ENCODE measurements at places on chromosomes 7 and 10. TPM values are rescaled to one million over a fixed set of nuclear protein-coding genes. Genes with fewer than 3 reads are reported as not detected.

TMEM178B gene
- 0.74 TPM for total RNA-seq

- DNase-seq: no peak
Observed at GRCh38 chr7:19991936-19992335, 218.5 kb upstream of the TMEM196 start.

- no peak for DNase-seq
Observed at GRCh38 chr10:74871595-74872382, 45.4 kb downstream of the KAT6B start.

- no peak for DNase-seq
Observed at GRCh38 chr7:89738549-89738948, 415.7 kb upstream of the STEAP1 start.

DNA sequence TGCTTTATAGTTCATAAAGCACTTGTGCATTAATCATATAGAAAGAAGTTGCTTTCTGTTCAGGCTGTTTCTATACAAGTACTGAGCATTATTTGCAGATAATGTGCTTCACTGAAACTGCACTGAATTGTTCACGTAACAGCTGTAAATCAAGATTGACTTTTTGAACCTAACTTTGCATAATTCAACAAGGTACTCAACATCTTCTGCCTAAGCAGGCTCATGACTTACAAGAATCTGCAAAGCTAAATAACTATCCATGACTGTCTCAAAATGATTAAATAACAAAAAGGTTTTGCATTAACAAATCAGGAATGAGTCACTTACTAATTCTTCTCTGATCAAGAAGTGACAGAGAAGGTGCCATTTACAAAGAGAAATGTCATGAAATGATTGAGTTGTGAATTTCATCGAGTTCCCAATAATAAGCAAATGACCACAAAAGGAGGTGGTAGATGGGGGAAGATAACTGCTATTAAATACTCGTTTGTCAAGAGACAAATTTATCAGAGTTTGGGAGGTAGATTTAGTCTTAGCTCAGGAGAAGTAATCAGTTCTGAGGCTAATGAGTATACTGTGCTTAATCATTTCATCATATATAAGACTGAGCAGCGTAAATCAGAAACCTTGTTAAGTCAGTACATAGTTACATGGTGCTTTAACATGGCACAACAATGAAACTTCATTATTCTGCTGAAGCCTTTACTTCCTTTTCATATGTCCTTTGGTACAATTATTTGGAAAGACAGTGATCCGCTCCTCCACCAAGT, 161.3 kb upstream of the LRRN3 start:
- DNase-seq: no peak

DNA sequence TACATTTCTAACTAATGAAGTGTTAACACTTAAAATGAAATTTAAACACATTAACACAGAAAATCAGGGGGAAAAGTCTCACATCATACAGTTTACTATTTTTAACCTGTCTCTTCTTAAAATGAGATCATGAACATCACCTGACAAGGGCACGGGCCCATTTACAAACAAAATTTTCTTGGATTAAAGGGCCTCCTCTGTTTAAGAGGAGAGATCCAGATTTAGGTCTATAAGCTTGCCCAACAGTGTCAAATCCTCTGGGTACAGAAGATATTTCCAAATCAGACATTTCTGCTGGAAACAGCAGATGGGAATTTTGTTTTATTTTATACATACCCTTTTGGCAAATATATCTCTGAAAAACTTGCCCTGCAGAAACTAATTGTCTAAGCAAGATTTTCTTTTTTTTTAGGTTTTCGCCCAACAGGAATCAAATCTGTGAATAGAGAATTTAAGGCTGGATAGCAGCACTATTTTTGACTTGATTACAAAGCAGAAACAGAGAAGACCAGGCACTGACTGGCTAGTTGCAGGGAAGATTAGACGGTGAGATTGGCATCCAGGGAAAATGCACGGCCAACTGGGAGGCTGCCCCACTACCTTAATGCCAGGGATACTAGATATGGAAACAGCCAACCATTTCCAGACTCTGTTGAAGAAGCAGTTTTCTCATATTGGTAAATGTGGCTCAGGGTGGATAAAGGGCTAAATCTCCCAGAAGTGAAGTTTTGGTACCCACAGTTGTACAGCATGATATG, 173.4 kb downstream of the LRRN3 start:
- DNase-seq: no peak

GRCh38 chr7:101916041-101916800, 98.8 kb downstream of the CUX1 start:
- DNase-seq: no peak

- no peak for DNase-seq
Observed at GRCh38 chr10:110061687-110062086, 53.9 kb downstream of the ADD3 start.

GPR85 gene
- 1.1 TPM for total RNA-seq

TMEM196 gene
- 2.5 TPM for total RNA-seq

- DNase-seq: no peak
Observed at GRCh38 chr10:16440396-16441133, 3.8 kb downstream of the PTER start.

GRCh38 chr7:70630440-70630817, 501.5 kb upstream of the GALNT17 start:
- DNase-seq: no peak

IFIT2 gene
- 3.8 TPM for total RNA-seq

PDE1C gene
- total RNA-seq: 2.2 TPM

SLC16A9 gene
- total RNA-seq: 0.06 TPM

DNA sequence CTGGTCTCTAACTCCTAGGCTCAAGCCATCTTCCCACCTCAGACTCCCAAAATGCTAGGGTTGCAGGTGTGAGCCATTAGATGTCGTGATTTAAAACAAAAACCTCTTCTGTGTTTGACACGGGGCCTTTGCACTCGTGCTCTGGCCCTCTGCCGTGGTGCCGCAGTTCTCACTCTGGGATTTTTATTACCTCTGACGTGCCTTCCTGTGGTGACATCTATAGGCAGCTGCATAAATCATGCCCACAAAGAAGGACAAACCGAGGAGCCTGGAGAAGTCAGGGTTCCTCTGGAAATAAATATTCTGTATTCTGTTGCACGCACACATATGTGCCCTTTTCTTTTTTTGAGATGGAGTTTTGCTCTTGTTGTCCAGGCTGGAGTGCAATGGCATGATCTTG, 25.9 kb upstream of the OCM start:
- no peak for DNase-seq

DNA sequence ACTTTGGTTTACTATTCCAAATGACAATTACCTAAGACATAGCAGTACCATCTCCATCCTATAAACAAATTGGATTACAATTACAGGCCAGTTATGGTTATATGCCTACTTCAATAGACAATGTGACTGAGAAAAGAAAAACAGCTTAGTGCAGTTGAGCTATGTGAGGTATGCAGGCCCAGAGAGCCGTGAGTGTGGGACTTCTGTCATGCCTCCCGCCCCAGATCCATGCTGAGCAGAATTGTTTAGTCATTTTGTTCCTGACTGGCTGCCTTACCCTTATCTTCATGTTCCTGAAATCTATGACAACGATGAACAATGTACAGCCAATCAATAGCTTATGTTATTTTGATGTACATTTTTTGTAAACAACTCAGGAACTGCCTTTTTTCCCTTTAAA, 21.7 kb downstream of the LARP4B start:
- DNase-seq: no peak

DNA sequence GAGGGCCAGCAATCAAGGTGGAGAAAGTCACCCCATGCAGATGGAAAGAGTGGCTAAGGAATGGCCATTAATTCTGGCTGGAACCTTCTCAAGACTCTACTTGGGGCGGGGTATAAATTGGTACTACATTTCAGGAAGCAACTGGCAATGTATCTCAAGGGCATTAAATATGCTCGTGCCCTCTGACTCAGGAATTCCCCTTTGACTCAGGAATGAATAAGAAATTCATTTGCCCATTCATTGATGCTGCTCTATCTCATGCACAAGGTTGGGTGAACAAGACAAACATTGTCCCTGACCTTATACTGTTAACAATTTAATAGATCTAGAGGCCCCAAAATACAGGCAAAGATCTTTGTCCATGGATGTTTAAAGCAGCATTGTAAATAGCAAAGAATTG, 188.1 kb downstream of the MYOF start:
- DNase-seq: no peak

DNA sequence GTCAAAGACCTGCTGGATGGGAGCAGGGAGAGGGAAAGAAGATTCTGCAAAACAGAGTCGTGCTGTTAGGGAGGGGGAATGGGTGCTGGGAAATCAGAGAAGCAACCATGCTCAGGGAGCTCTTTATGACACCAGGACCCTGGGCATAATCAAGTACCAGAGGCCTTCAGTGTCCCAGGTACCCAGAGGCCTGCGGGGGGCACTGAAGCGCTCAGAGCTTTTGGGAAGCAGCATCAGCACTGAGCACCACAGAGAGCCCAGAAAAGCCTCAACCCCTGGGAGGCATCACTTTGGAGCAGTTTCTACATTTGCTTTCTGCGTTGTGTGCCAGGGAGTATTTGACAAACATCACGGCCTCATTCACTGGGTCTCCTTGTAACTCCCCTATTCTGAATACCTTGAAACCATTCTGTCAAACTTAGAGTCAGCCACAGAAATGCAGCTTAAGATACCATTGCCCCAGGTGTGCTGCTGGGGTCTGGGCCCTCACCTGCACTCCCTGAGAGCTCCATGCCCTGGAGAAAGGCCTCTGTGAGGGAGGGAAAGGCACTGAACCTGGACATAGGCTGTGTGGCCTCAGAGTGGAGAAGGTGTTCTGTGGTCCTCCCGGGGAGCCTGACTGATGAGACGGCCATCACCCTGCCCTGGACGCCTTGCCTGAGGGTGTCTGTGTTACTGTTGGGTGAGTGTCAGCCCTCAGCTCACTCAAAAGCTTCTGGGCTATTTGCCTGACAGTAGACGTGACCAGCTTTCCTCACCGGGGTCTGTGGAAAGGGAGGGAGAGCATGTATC, 37.1 kb downstream of the CXCL12 start:
- DNase-seq: no peak

FBXO24 gene
- total RNA-seq: not detected

All from mesenteric fat pad (tissue), 1 donor.